ENCODE measurements at places on chromosomes 16 and 17.

DNA sequence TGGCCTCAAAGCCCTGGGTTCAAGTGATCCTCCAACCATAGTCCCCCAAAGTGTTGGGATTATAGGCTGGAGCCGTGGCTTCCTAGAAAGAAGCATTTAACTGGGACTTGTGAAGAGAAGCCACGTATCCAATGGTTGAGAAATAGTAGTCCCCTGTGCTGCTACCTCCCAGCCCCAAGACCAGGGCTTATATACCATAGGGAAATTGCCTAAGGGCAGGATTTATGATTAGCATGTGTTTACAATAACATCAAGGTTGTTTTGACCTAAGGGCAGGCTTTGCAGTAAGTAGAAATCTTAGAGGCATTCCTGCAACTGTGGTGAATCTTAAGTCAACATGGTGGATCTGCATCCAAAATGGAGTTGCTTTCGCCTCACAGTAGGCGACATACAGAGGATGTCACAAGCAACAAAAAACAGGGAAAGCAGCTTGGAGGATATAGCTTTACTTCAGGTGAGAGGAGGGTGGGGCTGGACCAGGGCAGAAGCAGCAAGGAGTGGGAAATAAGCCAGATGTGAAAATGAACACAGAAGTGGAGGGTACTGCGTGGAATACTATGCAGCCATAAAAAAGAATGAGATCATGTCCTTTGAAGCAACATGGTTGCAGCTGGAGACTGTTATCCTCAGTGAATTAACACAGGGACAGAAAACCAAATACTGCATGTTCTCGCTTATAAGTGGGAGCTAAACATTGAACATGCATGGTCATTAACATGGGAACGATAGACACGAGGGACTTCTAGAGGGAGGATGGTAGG is 18.7 kb upstream of the NSMCE1 start:
- no peak for DNase-seq

- DNase-seq = no peak
Observed at GRCh38 chr16:17802571-17802970, 331.8 kb upstream of the XYLT1 start.

GRCh38 chr17:82804442-82805191 is 35.2 kb downstream of the ZNF750 start:
- no peak for DNase-seq

- DNase-seq = no peak
Observed at GRCh38 chr16:53059672-53060071, 4.9 kb downstream of the CHD9 start.

DNA sequence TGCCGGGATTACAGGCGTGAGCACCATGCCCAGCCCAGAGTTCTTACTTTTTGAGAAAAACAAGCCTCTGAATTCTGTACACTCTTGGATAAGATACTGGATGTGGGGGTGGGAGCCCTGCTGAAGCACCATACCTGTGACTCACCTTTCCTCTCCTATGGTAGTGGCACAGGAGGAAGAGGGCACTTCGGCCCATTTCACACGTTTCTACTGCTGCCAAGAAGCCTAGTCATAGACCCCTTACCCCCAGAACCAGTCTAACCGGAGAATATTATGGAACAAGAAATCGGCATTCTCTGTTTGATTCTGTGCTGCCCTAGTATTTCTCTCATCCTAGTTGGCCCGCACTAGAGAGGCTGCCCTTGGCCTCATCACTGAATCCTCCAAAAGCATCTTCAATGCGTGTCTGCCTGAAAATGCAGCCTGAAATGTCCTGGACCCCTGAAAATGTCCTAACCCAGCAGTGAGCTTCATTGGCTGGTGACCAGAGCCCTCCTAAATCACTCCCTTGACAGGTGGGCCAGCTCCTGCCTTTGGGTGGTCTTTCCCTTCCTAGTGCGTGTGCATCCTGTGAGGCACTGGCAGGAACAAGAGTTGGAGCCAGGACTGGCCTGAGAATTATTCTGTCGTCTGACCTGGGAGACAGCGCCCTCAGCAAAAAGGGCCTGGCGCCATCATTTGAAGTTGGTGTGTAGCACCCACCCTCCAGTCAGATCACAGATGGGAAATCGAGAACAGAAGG is 37.9 kb downstream of the NDEL1 start:
- no peak for DNase-seq

- no peak for DNase-seq
Observed at GRCh38 chr16:89035669-89036570, 57.7 kb upstream of the ACSF3 start.

DNA sequence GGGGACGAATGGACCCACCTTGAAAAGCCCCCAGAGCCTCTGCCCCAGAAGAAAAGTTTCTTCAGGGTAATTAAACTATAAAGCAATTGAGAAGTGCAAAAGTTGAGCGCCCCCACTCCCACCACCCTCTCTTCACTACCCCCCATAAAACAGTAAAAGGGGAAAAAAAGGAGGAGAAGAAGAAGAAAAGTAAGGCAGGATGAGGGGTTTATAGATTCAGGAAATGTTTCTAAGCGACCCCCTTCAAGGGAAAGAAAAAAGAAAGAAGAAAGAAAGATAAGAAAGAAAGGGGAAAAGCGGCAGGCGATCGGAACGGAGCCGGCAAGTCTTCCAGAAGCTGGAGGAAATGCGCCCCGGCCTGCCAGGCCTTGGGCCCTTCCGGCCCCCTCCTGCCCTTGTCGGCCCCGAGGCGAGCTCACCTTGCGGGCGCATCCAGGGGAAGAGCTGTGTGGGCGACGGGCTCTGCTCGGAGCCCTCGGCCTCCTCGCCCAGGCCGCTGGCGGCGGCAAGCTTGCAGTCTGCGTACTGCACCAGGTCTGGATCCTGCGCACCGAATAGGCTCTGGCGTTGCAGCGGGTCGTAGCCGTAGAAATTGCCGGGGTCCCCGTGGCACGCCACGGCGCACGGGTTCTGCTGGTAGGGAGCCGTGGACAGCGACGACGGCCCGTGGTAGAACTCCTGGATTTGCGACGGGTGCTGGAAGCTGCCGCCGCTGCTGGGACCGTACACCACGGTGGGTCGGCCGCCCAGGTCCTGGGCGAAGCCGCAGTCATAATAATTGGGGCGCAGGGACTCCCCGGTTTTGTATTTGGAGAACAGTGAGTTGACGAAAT is 1.0 kb downstream of the HOXB8 start:
- DNase-seq = no peak

- no peak for DNase-seq
Observed at GRCh38 chr16:66159987-66160386, 206.5 kb upstream of the CDH5 start.

- no peak for DNase-seq
Observed at GRCh38 chr16:22073350-22073749, 19.0 kb upstream of the VWA3A start.

- no peak for DNase-seq
Observed at GRCh38 chr17:1398028-1398427, 2.0 kb downstream of the YWHAE start.

GRCh38 chr17:70078549-70078948 is 3.5 kb downstream of the KCNJ16 start:
- no peak for DNase-seq

- peak; percentile 51 for DNase-seq
Observed at GRCh38 chr17:72126575-72127486, 6.0 kb downstream of the SOX9 start.

DNA sequence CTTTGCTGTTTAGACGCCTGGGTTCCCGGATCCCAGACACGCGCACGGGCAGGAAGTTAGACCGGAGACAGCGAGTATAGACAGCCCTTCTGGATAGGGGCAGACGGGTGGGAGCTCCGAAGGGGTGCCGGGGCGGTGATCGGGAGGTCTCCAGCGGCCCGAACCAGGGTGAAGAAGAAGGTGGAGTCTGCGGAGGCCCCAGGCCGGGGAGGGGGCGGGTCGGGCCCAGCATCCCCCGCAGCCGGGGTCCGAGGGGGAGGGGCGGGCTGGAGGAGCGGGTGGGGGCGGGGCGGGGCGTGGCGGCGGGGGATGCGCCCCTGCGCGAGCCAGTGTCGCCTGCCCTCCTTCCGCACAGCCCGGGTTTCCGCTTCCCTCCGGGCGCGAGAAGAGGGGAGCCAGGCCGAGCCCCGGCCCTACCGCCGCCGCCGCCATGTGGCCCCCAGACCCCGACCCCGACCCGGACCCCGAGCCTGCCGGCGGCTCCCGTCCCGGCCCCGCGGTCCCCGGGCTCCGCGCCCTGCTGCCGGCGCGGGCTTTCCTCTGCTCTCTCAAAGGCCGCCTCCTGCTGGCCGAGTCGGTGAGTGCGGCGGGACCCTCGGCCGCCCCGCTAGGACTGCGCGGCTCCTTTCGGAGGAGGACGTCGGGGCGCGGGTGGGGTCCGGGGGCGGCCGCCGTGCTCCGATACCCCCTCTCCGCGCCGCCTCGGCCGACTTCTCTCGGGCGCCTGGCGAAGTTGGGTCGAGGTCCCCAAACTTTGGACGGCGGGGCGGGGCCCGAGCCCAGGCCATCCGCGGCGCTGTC is at the start of gene CMTM3:
CMTM3 (plus strand) TSS at position 329 of the 801 bp plus-strand sequence; CDS start at position 431, 102 bp downstream.
- no peak for DNase-seq

DNA sequence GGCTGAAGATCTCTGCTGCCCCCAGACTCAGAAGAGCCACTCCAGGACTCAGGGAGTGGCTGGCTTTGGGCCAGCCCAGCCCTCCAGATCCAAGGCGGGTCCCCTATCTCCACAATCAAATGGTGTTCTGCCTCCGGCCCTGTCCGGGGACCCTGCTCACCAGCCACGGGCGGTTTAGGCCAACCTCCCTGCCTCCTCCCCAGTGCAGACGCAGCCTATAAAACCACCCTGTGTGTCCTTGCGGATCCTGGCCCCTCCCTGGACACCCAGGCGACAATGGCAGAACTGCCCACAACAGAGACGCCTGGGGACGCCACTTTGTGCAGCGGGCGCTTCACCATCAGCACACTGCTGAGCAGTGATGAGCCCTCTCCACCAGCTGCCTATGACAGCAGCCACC is at the start of gene SLC12A3:
SLC12A3 (plus strand) TSS at position 248 of the 400 bp plus-strand sequence; CDS start at position 277, 29 bp downstream.
- DNase-seq = no peak

DNA sequence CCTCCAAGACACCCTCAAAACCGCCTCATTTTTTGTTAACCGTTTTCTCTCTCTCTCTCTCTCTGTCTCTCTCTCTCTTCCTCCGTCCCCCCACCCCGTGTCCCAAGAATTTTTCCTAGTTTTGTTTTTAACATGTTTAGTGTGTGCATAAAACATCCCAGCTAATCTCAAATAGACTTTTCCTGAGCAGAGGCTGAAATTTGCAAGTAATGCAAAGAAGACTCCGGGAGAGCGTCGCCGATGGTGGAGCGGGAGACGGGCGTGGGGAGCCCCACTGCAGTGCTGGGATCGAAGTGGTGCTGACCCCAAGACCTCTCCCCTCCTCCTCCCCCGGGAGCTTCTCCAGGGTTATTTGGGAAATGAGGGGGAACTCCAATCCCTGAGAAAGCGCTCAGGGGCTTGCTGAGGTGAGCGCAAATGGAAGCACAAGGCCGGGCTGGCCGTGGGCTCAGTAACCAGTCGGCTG is 4.7 kb upstream of the DLX4 start:
- no peak for DNase-seq

DNA sequence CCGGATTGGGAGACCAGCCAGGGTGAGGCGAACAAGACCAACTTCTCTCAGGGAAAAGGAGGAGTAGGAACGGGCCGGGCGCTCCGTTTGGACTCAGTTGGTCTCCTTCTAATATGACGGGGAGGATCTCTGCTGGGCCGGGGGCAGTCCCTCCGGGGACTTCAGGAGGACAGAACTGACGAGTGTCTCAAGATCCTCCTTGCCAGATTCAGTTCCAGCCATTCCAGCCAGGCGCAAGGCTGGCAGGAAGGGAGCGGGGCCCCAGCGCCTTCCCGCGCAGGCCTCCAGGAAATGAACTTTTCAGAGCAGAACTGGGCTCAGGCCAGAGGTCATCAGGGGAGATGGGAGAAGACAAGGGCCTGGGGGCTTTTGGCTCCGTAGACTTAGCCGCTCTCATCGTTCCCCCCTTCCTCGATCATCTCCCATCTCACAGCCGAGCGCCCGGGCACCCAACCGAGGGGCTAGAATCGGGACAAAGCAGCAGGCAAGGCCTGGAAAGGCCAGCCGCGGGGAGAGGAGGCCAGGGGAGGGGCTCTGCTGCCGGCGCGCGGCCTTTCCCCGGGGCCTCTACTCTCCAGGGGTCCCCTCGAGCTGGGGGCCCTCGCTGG is 1.6 kb downstream of the ZNF423 start:
- no peak for DNase-seq

- DNase-seq = no peak
Observed at GRCh38 chr16:19771040-19771439, 53.0 kb downstream of the IQCK start.

- peak; percentile 77 for DNase-seq
Observed at GRCh38 chr16:54459509-54460262, 173.1 kb upstream of the IRX3 start.

- no peak for DNase-seq
Observed at GRCh38 chr17:413016-413350, 60.4 kb upstream of the RPH3AL start.

GRCh38 chr17:21213638-21214014 is 335 bp downstream of the TMEM11 start:
- no peak for DNase-seq

DNA sequence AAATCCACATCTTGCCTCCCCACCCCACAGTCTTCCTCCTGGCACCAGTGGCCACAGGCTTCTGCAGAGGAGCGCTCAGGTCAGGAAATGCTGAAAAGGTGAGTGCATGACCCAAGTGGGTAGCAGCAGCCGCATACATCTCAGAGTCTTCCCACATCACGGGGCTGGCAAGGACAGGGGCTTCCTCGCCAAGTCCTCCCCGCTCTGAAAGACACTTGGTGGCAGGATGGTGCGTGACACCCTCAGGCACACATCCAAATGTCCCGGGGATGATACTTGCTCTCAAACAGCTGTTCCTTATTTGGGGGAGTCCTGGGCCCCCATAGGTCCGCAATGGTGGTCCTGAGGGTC is 8.8 kb upstream of the SLC16A5 start:
- no peak for DNase-seq

- no peak for DNase-seq
Observed at GRCh38 chr17:51347851-51348584, 87.7 kb downstream of the UTP18 start.

DNA sequence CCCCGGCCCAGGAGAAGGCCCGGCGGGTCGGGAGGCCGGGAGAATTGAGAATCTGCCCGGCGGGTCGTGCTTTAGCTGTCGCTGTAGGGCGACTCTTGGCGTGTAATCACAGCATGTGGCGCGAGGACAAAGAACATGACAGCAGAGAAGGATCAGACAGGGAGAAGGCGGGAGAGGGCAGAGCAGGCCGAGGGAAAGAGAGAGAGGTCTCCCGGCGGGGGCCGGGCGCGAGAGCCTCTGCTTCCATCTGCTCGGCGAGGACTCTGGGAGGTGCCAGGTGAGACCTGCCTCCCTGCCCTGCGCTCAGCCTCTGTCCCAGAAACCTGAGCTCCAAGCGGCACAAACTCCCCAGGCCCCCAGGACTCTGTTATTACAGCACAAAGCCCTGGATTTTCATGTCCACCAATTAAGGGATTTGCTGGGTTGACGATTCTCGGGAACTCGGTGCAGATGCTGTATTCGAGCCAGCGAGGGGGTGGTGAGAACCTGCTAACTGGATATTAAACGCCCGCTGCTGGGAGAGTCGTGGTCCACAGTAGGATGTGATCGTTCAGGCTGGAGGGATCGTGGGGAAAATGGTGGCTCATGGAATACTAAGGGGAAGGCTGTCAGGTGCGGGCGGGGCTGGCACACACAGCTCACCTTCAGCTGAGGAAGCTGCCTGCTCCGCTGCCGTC is 172.0 kb upstream of the CIBAR2 start:
- DNase-seq = no peak
